NCI-H2029 (cell line): ENCODE measurements at places on chromosomes 12 and 14.
A peak's percentile ranks its signal among the peaks of the same experiment; 100 is the strongest.

DNA sequence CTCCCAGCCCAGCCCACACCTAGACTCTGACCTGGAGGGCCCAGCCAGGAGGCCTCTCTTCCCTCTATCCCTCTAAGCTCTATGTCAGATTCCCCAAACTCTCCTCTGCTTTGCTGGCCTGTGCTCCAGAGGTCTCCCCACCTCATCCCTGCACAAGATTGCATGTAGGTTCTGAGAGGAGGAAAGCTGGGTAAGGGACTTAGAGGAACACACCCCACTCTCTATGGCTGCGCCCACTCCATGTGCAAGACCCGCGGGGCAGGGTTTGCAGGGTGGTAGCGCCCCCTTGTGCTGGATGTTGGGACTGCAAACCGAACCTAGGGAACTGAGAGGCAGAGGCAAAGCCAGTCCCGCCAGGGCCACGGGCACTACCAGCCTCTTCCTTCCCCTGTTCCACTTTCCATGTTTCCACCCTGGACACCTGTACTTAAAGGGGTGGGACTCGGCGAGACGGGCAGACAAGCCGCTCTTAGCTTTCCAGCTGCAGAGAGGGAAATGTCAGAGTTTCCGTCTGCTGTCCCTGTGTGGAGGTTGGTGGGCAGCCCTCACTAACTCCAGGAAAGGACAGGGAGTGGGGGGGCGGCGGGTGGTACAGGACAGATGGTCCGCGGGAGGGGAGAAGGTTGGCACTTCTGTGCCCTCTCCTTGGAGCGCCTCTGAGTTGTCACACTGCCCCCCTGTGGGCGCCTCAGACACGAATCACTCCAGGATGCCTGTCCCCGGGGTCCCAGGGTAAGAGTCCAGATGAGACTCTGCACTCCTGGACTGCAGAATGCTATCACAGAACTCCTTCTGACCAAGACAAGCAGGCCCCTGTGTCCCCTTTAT, 16.8 kb downstream of the MMP14 start:
- peak; percentile 98 for DNase-seq

GRCh38 chr12:69686731-69687130, 12.4 kb downstream of the BEST3 start:
- DNase-seq: no peak

DNA sequence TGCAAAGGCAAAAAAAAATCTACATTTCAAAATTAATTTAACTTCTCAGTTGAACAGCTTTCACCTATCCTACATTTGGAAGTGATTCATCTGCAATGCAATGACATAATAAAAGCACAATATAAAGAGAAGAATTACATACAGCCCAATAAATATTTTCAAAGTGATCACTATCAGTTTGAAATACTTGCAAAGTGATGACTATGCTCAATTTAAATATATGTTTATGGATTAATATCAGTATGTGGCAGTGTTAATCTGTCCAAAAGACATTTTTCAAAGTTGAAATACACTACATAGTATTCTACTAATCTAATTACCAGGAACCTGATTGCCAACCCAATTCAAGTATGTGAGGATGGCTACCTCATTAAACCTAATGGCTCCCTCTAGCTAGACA, 460.7 kb upstream of the ATXN7L3B start:
- no peak for DNase-seq

GRCh38 chr12:90922145-90922627, 32.8 kb downstream of the CCER1 start:
- no peak for DNase-seq

GRCh38 chr14:54665946-54666345, 99.0 kb downstream of the SAMD4A start:
- no peak for DNase-seq

DNA sequence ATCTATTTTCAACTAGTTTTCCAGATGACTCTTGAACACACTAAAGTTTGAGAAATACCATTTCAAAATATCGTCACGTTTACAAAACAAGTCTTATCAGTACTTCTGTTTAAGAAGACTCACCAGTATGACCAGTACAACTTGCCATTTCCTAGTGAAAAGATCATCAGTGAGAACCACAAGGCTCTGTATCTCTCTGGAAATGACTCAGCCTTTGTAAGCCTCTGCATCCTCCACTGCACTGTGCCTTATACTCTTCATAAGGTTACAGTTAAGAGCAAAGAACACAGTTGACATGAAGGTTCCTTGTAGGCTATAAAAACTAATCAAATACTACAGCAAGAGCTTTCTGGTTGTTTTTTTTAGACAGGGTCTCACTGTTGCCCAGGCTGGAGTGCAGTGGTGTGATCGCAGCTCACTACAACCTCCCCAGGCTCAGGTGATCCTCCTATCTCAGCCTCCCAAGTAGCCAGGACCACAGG, 5.7 kb upstream of the VTI1B start:
- DNase-seq: no peak

DNA sequence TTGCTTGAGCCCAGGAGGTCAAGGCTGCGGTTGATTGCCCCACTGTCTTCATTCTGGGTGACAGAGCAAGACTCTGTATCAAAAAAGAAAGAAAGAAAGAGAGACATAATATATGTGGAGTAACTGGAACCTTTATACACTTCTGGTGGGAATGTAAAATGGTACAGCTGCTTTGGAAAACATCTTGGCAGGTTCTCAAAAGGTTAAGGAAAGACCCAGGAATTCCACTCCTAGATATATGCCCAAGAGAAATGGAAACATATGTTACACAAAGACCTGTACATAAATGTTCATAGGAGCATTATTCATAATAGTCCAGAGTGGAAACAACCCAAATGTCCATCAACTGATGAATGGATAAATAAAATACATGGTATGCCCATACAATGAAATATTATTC, 7.2 kb downstream of the RBMS2 start:
- no peak for DNase-seq

DNA sequence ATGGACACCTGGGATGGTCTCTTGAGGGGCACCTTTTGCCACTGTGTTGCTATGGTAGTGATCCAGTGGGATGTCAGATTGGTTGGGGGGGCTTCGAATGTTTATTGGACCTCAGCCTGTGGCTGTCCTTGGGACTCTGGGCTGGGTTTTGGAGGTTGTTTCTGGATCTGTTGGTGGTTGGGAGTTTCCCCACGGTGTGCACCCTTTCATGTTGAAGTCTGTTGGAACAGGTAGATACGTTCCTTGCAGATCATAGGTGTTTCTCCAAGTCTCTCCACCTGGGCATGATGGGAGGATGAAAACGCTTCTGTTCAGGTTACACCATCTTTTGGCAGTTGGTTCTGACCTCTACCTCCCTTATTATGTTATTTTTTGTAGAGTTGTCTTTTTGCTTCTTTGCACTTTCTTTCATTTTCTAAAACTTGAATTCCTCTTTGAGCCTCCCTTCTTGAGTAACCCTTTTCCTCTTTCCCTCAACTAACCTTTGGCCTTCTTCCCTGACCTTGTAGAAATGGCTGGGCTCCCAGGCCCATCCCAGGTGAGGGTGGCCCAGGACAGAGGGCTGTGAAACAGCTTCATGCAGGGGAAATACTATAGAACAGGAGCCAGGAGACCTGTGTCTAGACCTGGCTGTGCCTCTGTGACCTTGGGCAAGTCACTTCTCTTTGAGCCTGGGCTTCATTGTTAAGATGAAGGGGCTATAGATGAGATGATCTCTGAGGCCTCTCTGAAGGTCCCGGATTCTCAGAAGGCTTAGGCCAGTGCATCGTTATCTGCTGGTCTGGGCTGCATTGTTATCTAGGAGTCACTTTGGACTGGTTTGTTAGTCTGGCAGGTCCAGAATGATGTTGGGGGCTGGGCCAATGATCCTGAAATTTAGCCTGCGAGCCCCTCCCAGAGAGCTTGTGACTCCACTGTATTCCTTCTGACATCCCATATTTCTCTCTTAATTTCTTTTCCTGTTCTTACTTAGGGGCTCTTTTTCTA, 2.0 kb downstream of the ATN1 start:
- DNase-seq: no peak

DNA sequence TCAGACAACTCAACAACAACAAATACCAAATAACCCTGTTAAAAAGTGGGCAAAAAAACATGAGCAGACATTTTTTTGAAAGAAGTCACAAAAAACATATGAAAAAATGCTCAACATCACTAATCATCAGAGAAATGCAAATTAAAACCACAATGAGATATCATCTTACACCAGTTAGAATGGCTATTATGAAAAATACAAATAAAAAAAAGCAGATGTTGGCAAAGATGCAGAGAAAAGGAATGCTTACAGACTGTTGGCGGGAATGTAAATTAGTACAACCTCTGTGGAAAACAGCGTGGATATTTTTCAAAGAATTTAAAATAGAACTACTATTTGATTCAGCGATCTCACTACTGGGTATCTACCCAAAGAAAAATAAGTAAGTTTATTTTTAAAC, 114.0 kb downstream of the SLC38A4 start:
- no peak for DNase-seq

GRCh38 chr12:4011597-4011996, 138.4 kb upstream of the PARP11 start:
- no peak for DNase-seq

GRCh38 chr12:51326698-51327439, 2.9 kb upstream of the BIN2 start:
- no peak for DNase-seq

DNA sequence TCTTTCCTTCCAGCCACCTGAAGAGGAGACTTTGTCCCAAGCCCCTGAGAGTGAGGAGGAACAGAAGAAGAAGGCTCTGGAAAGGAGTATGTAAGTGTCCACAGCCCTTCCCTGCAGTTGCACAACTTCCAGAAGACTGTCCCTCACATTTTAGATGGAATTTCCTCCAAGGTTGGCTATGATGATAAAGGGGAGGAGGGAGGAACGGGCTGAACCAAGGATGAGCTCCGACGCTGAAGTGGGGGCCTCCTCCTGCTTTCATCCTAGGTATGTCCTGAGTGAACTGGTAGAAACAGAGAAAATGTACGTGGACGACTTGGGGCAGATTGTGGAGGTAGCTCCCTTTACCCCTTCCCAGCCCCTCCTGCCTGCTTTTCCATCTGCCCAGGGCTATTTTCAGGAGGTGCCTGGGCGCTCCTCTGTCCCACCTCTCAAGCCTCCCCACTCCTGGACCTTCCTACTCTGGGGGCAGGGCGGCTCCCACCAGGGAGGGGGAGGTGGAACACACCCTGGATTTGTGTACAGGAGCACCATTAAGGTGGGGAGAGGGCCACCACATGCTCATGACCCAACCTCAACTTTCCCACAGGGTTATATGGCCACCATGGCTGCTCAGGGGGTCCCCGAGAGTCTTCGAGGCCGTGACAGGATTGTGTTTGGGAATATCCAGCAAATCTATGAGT, 2.3 kb downstream of the ARHGEF25 start:
- DNase-seq: no peak

GRCh38 chr12:46373301-46374296, 1.0 kb upstream of the SLC38A2 start:
- DNase-seq: no peak

- no peak for DNase-seq
These were observed 782 bp upstream of the PIWIL1 start for GRCh38 chr12:130336723-130337487.

DNA sequence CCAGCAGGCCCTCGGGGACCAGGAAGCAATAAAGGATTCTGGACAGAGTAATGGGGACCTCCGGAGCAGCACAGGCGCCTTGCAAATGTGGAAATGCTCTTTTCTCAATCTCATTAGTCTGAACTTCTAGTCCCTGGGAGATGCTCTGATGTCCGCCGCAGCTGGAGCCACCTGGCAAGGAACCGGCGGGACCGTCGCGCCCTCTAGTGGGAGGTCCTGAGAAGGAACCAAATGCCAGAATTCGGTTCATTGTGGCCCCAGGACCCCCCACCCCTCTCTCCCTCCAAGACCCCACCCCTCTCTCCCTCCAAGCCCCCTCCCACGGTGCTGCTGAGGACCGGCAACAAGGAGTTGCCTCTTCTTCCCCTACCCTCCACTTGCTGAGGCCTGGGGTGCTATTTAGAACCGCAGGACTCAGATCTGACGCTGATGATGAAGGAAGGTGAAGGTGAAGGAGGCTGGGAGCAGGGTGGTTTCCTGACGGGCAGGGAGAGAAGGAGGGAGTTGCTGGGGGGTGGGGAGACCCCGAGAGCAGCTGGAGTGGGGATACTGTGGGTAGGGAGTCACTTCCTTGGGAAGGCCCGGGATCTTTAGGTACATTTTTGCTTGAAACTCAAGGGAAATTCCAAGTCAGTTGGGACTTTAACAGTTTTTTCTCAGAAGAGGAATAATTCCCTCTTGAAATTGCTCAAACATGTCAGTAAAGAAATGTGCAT, 42.5 kb downstream of the SMIM41 start:
- peak; percentile 52 for DNase-seq

- DNase-seq: no peak
These were observed 22.7 kb upstream of the MGST1 start for GRCh38 chr12:16324772-16325171.

- DNase-seq: no peak
These were observed 7.0 kb downstream of the DGKA start for GRCh38 chr12:55937981-55938380.

DNA sequence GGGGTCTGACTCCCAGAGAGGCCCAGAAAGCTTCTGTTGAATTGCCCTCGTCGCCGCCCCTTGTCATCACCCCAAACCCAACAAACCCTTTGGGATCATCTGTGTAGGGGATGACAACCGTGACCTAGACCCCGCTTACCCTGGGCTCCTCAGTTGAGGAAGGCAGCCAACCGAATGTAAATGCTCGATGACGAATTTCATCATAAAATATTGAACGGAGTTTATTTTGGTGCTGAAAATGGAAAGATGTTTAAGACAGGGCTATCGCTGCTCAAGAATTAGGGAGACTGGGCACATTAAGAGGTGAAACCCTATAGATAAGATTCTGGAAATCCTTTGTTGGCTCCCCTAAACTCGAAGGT, 512 bp downstream of the ACTR10 start:
- no peak for DNase-seq

DNA sequence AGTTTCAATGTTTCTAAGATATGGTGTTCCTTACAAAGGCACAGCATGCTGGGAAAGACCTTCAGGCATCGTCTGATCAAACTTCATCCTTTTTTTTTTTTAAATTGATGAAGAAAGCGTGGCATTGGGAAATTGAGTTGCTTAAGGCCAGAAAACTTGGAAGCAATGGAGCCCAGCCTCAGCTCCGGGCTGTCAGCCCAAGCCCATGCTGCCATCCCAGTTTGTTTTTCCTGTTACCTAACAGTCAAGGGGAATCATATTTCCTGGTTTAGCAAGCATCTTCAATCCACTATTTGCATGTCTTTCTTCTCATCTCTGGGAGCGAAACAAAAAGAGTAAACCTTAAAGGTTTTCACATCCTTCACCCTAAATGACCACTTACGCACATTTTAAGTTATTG, 200.2 kb downstream of the CHST11 start:
- DNase-seq: peak; percentile 61

GRCh38 chr12:120139958-120140357, 23.4 kb upstream of the RAB35 start:
- no peak for DNase-seq

- no peak for DNase-seq
These were observed 356.5 kb upstream of the ATP2B1 start for GRCh38 chr12:90064852-90065801.

GRCh38 chr12:53097564-53098353, at the start of gene IGFBP6:
Gene IGFBP6 (plus strand): TSS chr12:53097667. CDS start chr12:53097718, 51 bp downstream.
- no peak for DNase-seq

GRCh38 chr12:111467092-111467856, 61.6 kb downstream of the SH2B3 start:
- peak; percentile 27 for DNase-seq

GRCh38 chr12:96170328-96170727, 23.8 kb upstream of the ELK3 start:
- DNase-seq: no peak
